ENCODE measurements at places on chromosomes 12 and 14.

GRCh38 chr12:5014269-5014668 lies 29.4 kb upstream of the KCNA5 start:
- no peak for DNase-seq

DNA sequence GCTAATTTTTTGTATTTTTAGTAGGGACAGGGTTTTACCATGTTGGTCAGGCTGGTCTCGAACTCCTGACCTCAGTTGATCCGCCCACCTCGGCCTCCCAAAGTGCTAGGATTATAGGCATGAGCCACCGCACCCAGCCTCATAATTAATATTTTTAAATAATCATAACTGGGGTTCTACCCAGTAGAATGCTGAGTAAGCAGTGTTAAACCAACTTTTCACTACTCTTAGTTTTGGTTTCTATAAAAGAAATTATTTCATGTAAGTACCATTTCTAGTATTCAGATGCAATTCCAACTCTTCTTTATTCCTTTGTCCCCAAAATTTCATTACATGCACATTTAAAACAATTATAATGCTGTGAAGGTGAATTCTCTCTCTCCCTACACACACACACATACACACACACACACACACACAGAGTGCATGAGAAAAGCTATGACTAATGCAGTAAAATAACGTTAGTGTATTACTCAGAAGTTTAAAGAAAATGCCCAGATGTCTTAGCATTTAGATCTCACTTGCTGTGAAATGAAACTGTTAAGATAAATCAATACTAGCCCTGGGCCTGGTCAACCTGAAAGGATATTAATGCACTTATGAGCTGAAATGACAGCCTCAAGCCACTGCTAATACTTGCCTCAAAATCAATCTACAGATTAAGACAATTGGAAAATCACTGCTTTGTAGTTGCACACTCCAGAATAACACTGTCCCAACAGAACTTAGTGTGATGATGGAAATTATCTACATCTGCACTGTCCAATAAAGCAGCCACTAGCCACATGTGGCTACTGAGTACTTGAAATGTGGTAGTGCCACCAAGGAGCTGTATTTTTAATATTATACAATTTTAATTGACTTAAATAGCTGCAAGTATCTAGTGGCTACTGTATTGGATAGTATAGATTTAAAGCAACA lies 36.0 kb downstream of the PTPN21 start:
- no peak for DNase-seq

DNA sequence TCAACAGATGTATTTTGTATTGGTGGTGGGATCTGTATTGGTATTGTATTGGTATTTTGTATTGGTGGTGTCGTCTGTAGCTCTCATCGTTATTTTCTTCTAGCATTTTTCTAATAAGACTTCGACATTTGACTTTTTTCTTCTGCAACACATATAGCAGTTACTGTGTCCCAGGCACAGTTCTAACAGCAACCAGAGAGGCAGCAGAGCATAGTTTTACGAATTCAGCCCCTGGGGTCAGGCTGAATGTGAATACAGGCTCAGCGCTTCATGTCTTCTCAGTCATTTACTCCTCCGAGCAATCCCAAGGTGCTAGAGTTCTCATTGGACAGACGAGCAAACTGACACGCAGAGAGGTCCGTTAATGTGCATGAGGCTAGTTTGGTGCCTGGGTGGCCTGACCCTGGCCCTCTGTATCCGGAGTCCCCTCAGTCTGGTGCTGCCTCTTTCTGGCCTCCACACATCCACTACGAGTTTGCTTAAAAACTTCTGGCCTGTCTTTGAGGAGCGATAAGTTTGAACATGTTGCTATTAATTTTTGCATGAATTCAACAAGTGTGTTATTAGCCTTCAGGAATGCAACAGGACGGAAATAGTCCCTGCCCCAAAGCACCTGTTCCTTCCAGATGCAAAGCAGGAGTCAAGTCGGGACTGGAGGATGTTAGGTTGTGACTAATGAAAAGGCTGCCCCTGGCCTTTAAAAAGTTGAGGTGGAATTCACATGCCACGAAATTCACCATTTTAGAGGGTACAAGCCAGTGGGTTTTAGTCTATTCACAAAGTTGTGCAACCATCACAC lies 87.0 kb downstream of the GLT1D1 start:
- DNase-seq = no peak

DNA sequence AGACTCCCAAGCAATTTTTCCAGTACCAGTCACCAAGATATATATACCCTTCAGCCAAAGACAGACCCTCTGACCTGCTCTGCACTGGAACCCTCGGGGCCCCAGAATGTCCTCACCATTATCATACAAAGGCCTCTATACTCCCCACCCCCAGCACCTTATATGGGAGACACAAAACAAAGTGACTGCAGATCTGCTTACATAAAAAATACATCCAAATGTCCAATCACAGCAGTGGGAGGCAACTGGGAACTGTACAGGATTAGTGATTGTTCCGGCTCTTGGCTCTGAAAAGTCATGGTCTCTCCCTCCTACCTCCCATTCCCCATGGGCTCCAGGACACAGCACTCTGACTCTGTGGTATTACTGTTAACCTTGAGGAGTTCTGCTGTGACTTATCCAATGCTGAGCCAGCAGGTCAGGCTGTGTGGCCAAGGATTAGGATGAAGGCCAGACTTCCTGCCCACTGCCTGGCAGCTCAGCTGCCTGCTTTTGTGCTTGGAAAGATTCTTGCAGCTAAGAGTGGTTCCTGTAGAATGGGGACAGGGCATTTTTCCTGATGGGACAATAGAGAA lies 13.7 kb downstream of the OXA1L start:
- DNase-seq = no peak

- DNase-seq = no peak
These were observed 5.8 kb upstream of the MRPL42 start for GRCh38 chr12:93461503-93461902.

DNA sequence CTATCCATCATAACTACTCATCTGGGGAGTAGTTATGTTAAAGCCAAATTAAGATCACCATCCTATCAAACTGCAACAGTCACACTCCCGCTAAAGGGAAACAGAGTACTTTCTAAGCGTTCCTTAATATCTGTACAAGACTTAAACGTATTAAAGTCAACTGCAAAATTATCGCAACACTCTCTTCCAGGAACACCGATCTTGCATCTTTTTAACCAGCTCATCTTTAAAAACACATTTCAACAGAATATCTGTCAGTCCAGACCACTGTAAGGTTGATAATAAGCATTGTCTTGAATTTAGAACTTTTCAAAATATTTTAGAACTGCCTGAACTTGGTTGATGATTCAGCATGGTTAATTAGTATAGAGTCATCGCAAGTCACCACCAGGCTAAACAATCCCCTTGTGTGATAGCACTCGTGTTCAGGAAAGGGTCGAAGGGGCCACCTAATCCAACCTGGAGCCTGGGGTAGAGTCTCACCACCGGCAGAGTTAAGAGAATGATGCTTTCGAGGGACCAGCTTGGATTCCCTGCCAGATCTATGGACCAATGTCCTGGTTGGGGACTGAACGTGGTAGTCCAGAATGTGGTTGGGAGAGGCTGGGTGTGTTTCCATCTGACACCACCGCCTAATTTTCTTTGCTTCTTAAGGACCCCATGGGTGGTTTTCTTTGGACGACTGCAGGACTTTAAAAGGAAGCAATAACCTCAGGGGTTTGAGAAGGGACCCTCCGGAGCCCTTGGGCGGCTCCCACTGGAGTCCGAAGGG lies 890 bp downstream of the SPTLC2 start:
- DNase-seq = no peak

GRCh38 chr12:6923003-6923732 lies 4.6 kb upstream of the ATN1 start:
- no peak for DNase-seq

GRCh38 chr12:48454667-48455066 lies 17.7 kb upstream of the ANP32D start:
- no peak for DNase-seq

GRCh38 chr14:33452995-33453394 lies 497.9 kb downstream of the EGLN3 start:
- no peak for DNase-seq

DNA sequence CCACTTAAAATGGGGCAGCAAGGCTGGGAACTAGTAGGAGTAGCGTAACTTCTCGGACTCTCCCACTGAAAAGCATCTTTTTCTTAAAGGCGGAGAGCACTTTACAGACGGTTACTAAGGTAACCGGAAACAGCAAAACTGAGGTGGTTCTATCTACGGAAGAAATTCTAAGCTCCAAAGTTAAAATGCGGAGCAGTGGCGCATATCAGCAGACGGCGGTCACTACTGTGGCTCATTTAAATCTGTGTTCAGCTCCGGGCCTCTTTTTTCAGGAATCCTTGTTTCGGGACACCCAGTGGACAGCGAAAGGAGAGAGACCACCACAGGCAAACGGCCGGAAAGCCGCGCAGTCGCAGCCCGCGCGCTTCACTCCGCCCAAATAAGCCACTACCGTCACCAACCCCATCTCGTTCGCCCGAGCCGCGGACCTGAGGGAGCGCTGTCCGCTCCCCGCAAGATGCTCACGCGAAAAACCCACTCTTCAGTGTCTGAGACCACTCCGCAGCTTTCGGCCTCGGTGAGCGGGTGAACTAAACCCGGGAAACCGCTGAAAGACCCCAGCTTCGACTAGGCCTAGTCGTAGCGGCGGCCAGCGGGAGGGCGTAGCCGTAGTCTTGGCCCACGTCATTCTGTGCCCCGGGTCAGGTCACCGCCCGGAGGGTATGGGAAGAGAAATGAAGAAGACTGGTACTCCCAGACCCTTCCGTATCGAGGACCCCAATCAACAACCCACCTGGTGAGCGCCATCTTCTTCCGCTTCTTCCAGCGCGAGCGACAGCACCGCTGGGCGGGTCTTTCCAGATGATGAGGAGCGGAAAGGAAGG lies at the start of gene SNW1:
Gene SNW1, minus strand, starts transcription at position 776 of the 824 bp plus-strand sequence. Its CDS starts 29 bp downstream, at position 747.
- DNase-seq = peak; percentile 75

GRCh38 chr12:104698871-104699270 lies 242.1 kb downstream of the CHST11 start:
- DNase-seq = no peak

DNA sequence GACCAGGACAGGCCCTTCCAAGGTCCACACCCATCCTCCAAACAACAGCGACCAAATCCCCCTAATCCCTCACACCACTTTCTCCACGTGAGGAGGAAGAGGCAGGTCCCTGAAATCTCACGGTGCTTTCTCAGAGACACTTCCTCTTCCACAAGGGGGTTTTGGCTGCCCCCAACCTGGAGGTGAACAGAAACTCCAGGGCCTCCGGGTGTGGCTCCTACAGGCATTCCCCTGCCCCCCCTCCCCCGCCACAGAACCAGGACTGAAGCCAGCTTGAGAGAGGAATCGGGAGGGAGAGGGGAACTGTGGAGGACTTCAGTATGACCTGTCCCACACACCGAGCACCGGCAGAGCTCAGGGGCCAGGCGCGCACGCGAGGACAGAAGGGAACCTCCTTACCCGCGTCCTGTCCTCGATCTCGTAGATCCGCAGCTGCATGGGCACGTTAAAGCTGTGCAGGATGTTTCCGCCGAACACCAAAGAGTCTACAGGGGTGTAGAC lies 60.2 kb downstream of the KDM2B start:
- DNase-seq = no peak

Measured in stimulated activated CD8-positive, alpha-beta memory T cell treated with anti-CD3 and anti-CD28 coated beads, Interleukin-7, amount 100 ng/mL, for 1 hour (primary cell).